Peyer's patch (tissue), 4 donors: ENCODE measurements at places on chromosomes 1 and 21. TPM values are rescaled to one million over a fixed set of nuclear protein-coding genes. Genes with fewer than 3 reads are reported as not detected.

Gene AQP10
- total RNA-seq, result not detected

Gene EPHA8
- not detected for total RNA-seq

Gene CGN
- 180 TPM for total RNA-seq

Gene COL8A2
- total RNA-seq, result 1.3 TPM

Gene KIF26B
- total RNA-seq, result 1.6 TPM

Gene EVI5
- 135 TPM for total RNA-seq

Gene PTGER3
- total RNA-seq, result 9.1 TPM

Gene GABRD
- total RNA-seq, result not detected

Gene OR2G3
- total RNA-seq, result not detected

Gene RPS8
- 456 TPM for total RNA-seq

Gene TMEM61
- 8.4 TPM for total RNA-seq

Gene C4BPB
- total RNA-seq, result not detected

Gene IL19
- total RNA-seq, result not detected

Gene OPTC
- total RNA-seq, result not detected

Gene TDRD5
- total RNA-seq, result not detected

Gene FALEC
- total RNA-seq, result not detected

Gene BTBD8
- 4.5 TPM for total RNA-seq

Gene ETV3L
- total RNA-seq, result not detected

Gene ARID4B
- total RNA-seq, result 27.0 TPM

Gene SPOCD1
- total RNA-seq, result not detected

Gene ENAH
- 10.7 TPM for total RNA-seq

Gene LINGO4
- total RNA-seq, result 1.0 TPM

Gene DISP1
- 22.8 TPM for total RNA-seq

Gene CELSR2
- 2.6 TPM for total RNA-seq

Gene AMY1C
- not detected for total RNA-seq

Gene NUDT17
- not detected for total RNA-seq

Gene SPATA17
- 2.6 TPM for total RNA-seq

Gene ZBTB8A
- total RNA-seq, result 2.3 TPM

Gene USH2A
- total RNA-seq, result not detected

Gene PLA2G2E
- not detected for total RNA-seq

Gene CASQ1
- total RNA-seq, result 2.6 TPM

Gene FCRL6
- 13.2 TPM for total RNA-seq

Gene IGSF3
- 63.2 TPM for total RNA-seq

Gene RHCE
- total RNA-seq, result not detected

Gene IL20
- not detected for total RNA-seq

Gene ATP1A2
- 7.4 TPM for total RNA-seq

Gene RAVER2
- 51.5 TPM for total RNA-seq

Gene FCMR
- 7.7 TPM for total RNA-seq

Gene CCDC24
- total RNA-seq, result 18.2 TPM

Gene ELAPOR1
- total RNA-seq, result 57.8 TPM

Gene CFHR1
- total RNA-seq, result not detected

Gene GPN2
- total RNA-seq, result 13.5 TPM

Gene IL12RB2
- 0.35 TPM for total RNA-seq

Gene CPLANE2
- 3.4 TPM for total RNA-seq

Gene GCSAML
- 0.28 TPM for total RNA-seq

Gene HIPK1
- total RNA-seq, result 40.3 TPM

Gene TNFSF4
- not detected for total RNA-seq

Gene MNDA
- 9.9 TPM for total RNA-seq

Gene G0S2
- total RNA-seq, result 11.7 TPM

Gene BARHL2
- not detected for total RNA-seq

Gene HHIPL2
- total RNA-seq, result 3.3 TPM

Gene LCE1A
- not detected for total RNA-seq

Gene KIRREL1
- total RNA-seq, result 29.7 TPM

Gene IL10RB
- total RNA-seq, result 55.7 TPM

Gene TCHHL1
- not detected for total RNA-seq
